ENCODE measurements at places on chromosomes 1 and 21.

DNA sequence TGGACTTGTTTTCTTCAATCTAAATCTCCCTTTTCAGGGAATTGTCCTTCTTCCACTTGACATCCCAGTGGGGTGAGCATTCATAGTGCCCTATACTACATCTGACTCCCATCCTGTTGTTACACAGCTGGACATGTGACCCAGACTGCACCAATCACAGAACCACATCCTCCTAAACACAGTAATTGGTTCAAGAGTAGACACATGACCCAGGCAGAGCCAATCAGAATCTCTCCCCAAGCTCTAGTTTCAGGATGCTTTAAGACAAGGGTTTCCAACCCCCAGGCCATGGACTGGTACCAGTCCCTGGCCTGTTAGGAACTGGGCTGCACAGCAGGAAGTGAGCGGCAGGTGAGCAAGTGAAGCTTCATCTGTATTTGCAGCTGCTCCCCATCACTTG, 5.6 kb upstream of the DDOST start:
- no peak for DNase-seq

GRCh38 chr1:29686012-29686930, 449.9 kb downstream of the PTPRU start:
- DNase-seq = no peak

GRCh38 chr21:37076087-37076850, 3.2 kb downstream of the TTC3 start:
- no peak for DNase-seq

DNA sequence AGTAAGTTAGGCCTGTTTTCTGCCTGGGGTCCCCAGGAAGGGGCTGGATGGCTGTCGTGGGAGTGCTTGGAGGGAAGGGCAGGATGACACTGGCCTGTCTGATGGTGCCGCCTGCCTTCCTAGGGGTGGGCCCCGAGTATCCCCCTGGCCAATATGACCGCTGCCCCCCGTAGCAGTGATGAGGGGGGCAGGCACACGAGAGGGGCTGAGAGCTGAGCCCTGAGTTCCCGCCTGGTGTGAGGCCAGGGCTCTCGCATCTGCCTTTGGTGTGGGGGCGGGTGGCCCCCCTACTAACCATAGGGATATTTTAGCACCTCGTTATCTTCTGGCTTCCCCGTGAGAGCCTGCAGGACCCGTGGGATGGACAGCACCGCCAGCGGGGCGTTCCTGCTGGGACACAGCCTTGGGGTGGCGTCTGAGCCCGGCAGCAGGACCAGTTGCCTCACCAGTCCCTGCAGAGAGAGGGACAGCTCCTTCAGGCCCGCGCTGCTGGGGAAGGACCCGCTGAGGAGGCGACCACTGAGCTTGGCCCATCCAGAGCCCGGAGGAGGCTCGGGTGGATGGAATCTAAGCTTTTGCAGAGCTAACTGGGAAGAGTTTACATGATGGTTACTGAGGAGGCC, 10.4 kb downstream of the KRTAP10-1 start:
- DNase-seq = no peak

- DNase-seq = peak; percentile 83
Measured at GRCh38 chr1:43545695-43546387, 15.2 kb downstream of the PTPRF start.

GRCh38 chr1:46900401-46900800, 40.9 kb downstream of the CYP4A11 start:
- no peak for DNase-seq

- DNase-seq = no peak
Measured at GRCh38 chr1:203550846-203551245, 56.9 kb downstream of the OPTC start.

DNA sequence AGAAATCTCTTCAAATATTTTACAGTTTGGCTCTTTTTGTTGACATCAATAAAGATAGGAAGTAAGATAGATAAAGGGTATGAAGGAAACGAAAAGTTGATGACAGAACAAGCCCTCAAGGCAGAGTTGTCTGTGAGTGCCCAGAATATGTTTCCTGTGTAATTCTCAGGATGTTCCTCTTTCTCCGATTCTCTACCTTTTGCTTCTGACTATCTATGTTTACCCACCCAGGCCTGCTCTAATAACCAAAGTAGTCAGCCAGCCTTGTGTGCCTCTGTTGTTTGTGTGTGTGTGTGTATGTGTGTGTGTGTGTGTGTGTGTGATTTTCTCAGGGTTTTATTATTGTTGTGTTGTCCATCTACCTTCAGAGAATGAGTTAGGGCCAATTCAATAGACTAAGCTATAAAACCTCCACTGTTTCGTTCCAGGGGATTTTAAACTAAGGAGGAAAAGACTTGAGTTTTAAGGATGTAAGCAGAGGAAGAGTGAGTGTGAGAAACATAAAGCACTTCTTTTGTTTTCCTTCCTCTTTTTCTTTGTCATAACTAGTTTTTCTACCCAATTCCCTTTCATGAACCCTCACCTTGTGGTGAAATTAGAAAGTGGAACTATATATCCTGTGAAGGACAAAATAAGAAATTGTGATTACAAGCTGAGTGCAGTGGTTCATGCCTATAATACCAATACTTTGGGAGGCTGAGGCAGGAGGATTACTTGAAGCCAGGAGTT, 627.4 kb upstream of the NR5A2 start:
- DNase-seq = no peak

DNA sequence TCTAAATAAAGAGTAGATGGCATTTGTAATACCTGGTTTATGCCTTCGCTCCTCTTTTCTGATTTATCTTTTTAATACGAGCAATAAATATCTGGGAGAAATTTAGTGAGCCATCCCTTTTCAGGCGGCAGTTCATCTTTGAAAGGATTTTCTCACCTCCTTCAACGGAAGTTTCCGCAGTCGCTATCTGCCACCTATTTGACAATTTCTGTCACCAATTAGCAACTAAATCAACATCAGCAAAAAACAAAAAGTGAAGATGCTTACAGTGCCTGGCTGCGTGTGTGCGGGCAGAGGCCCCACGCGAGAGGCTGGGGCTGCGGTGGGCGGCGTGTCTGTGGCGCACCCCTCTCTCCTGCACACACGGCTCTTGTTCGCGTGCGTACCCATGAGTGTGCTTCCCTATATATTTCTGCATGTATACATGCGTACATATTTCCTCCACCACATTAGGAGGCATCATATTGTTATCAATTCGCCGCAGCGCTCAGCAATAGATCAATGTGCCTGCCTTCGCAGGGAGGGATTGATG, 117.3 kb upstream of the BARHL2 start:
- DNase-seq = no peak

GRCh38 chr1:177897281-177897997, 72.4 kb downstream of the SEC16B start:
- DNase-seq = no peak

DNA sequence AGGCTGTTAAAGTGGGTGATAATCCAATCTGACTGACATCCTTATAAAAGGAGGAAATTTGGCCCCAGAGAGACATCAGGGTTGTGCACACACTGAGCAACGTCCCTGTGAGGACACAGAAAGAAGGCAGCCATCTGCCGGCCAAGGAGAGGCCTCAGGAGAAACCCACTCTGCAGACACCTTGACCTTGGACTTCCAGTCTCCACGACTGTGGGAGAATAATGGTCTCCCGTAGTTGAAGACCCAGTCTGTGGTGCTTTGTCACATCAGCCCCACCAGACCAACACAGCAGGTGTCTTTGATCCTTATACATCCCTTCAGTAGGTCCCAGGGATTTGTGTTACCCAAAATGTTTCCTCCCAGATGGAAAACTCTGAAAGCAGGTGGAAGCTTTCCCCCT, 4.2 kb upstream of the DNAJC28 start:
- no peak for DNase-seq

GRCh38 chr1:218739426-218739825, 394.3 kb downstream of the TGFB2 start:
- DNase-seq = no peak

GRCh38 chr1:155202731-155203515, 4.8 kb downstream of the THBS3 start:
- DNase-seq = no peak

GRCh38 chr1:58367217-58367616, 179.3 kb downstream of the OMA1 start:
- DNase-seq = no peak

DNA sequence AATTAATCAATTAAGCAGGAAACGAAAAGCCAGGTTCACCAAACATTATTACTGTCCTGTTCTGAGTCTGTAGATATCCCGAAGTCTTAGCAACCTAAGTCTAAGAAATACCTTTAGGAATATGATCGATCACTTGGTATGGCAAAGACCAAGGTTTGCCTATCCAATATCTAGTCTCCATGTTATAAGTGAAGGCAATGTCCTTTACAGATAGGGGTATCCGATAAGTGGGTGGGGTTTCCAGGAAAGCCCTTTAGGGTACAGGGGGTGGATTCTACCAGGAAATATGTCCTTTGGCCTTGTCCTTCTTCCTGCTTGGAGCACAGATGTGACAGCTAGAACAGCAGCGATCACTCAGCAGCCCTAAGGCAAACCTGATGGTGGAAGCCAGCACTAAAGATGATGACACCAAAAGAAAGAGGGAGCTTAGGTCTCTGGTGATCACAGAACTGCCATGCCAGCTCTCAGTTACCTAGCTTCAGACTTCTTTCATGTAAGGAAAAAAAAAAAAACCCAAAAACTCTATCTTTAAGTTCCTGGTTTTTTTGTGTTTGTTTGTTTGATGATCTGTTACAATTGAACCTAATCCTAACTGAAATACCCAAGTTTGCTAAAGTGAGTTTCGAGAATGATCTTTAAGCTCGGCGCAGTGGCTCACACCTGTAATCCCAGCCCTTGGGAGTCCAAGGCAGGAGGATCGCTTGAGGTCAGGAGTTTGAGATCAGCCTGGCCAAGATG, 40.8 kb downstream of the DSTYK start:
- no peak for DNase-seq

GRCh38 chr1:201681375-201681774, 142.4 kb downstream of the NAV1 start:
- DNase-seq = no peak

DNA sequence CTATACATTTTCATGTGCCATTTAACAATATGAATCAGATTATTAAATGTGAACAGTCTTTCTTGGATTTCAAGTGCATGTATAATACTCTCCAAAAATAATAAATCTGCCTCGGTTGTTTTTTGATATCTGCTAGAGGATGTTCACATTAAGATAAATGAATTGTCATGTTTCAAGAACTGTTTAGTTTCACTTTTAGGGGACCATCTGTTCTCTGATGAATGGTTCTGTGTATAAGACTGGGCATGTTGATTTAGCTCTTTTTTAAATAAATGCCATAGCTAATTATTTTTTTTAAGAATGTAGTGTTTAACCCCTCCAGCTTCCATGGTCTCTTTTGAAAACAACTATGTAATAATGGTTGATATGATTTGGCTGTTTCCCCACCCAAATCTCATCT, 1245.1 kb upstream of the ADGRL4 start:
- DNase-seq = no peak

DNA sequence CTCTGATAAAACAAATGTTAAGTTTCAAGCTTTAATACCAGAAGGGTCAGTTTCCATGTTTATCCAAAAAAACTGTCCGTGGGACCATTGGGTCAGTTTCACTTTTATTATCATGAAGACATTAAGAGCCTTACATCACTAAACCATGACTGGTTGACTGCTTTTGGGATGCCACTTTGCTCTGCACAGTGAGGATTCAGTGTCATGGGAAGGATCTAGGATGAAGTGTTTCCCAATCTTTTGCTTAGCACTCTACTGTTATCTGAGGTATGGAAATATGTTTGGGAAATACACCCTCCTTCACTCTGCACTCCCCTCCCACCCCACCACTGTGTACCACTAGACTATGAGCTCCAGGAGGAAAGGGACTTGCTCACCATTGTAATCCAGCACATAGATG, 16.3 kb downstream of the RPS6KC1 start:
- DNase-seq = no peak

- no peak for DNase-seq
Measured at GRCh38 chr1:62208970-62209369, 14.3 kb downstream of the L1TD1 start.

DNA sequence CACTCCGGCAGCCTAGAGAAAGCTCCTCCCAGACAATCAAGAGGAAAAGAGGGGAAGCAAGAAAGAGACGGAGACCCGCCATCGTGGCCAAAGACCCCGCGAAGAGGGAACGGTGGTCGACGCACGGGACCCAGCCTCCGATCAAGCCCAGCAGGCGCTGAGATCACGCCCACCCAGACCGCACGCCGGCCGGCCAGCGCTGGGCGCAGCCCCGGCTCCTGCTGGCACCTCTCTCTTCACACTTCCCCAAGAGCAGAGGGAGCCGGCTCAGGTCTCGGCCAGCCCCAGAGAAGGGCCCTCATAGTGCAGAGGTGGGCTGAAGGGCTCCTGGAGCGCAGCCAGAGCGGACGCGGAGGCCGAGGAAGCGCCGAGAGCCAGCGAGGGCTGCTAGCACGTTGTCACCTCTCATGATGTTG, 918.4 kb upstream of the ADAMTS5 start:
- no peak for DNase-seq

- no peak for DNase-seq
Measured at GRCh38 chr1:206582971-206583706, 29.1 kb downstream of the EIF2D start.

DNA sequence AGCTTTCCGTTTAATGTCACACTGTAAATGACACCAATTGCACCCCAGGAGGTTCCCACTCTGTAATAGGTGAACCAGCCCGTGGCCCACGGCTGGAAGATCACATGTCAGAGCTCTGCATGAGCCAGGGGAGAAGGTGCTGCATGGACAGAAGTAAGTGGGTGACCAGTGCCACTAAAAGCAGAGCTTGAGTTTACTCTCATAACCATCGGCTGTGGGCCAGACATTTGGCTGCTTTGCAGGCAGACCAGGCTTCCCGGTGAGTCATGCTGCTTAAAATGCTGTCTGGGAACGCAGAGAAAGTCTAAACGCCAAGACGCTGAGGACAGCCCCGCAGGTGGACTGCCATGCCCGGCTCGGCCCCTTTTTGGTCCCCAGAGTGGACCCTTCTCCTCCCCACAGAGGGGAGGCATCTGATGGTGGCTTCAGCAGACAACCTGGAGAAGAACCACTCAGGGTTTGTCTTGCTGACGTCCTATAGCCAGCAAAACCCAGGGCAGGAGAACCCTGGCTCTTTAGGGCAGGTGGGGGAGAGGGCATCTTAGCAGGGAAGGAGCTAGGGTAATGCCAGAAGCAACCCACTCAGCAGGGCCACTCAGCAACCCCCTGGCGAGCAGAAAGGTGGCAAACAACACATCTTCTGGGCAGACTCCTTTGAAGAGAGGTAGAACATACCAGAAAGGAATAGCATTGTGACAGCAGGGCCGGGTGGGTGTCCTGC, 7.3 kb downstream of the KIAA2013 start:
- peak; percentile 50 for DNase-seq

- DNase-seq = no peak
Measured at GRCh38 chr1:247429496-247429895, 13.5 kb downstream of the NLRP3 start.

GRCh38 chr1:172484252-172484651, 40.4 kb upstream of the PIGC start:
- DNase-seq = no peak
